ENCODE measurements at places on chromosomes 7 and 10. TPM values are rescaled to one million over a fixed set of nuclear protein-coding genes. Genes with fewer than 3 reads are reported as not detected.

Gene HGF
- total RNA-seq = not detected

Gene CEP55
- 17.1 TPM for total RNA-seq

Gene VIM
- total RNA-seq = not detected

Gene SLC26A5
- 0.11 TPM for total RNA-seq

Gene IGFBP1
- 2.8 TPM for total RNA-seq

Gene GRID1
- not detected for total RNA-seq

Gene SEMA4G
- total RNA-seq = 46.2 TPM

Gene ACBD7
- total RNA-seq = 2.6 TPM

Gene CHCHD3
- total RNA-seq = 113 TPM

DNA sequence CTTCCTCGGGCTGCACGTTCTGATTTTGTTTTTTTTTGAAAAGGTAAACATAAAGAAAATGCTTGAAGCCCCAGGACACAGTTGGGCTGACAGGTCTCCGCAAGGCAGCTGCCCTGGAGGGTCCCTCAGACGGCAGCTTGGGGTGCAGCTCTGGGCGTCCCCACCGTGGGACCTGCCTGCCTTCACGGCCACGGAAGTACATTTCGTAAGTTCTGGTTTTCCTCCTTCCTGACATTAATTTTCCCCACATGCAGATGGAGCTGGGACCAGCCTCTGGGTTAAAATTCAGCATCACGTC is 491.0 kb downstream of the DNAJB6 start:
- H3K4me1 ChIP-seq = no peaks in the 10 kb centered on the region
- H3K27me3 ChIP-seq = no peaks in the 10 kb centered on the region
- no peak for DNase-seq
- no peak overlapping the region for H3K4me3 ChIP-seq
- H3K36me3 ChIP-seq = no peaks in the 10 kb centered on the region

DNA sequence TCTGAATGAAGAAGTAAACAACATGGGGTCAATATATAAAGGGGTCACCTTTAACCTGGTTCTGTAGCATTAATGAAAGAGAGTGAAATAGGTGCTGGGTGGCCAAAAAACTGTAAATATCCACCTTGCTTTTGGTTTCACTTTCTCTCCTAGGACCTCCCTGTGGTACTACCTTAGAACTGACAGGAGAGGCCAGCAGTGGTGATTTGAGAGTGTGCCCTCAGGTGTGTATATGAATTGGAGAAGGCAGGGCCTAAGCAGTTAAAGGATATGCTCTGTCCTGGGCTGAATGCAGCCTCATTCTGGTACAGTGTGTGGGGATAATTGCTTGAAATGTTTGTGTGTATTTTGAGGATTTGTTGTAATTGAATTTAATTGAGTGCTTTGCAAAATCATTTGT is 62.0 kb downstream of the BBS9 start:
- peaks cover 17% of the 10 kb centered on the region for H3K4me1 ChIP-seq
- H3K36me3 ChIP-seq = no peaks in the 10 kb centered on the region
- peak; percentile 54 for DNase-seq
- peak overlapping the region; percentile 28 for H3K27ac ChIP-seq
- no peaks in the 10 kb centered on the region for H3K27me3 ChIP-seq

- no peaks in the 10 kb centered on the region for H3K4me1 ChIP-seq
- no peak overlapping the region for H3K27ac ChIP-seq
- no peak overlapping the region for H3K4me3 ChIP-seq
- peaks cover 46% of the 10 kb centered on the region for H3K36me3 ChIP-seq
- H3K27me3 ChIP-seq = no peaks in the 10 kb centered on the region
- DNase-seq = no peak
These were observed 55.6 kb downstream of the DNAJB6 start for GRCh38 chr7:157392256-157393037.

GRCh38 chr7:20980668-20981264 is 194.1 kb upstream of the SP8 start:
- no peak overlapping the region for H3K4me3 ChIP-seq
- H3K27me3 ChIP-seq = no peaks in the 10 kb centered on the region
- no peak for DNase-seq
- no peak overlapping the region for H3K27ac ChIP-seq

DNA sequence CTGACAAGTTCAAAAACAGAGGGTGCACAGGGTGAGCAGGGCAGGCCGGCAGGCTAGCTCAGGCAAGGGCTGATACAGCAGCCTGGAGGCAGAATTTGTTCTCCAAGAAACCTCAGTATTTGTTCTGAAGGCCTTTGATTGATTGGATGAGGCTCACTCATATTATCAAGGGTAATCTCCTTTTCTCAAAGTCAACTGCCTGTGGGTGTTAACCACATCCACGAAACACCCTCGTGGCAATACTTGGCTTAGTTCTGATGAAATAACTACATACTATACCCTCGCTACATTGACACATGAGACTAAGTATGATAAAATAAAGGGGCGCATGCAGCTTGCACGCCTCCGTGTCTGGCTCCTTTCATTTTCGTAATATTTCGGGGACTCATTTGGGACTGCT is 4.4 kb upstream of the PPP2R2D start:
- peaks cover 36% of the 10 kb centered on the region for H3K27me3 ChIP-seq
- no peak overlapping the region for H3K27ac ChIP-seq
- DNase-seq = no peak
- peaks cover 56% of the 10 kb centered on the region for H3K4me1 ChIP-seq
- H3K4me3 ChIP-seq = no peak overlapping the region
- no peaks in the 10 kb centered on the region for H3K36me3 ChIP-seq

GRCh38 chr10:125038637-125039036 is 96.7 kb downstream of the ZRANB1 start:
- DNase-seq = peak; percentile 23
- no peak overlapping the region for H3K4me3 ChIP-seq
- H3K4me1 ChIP-seq = no peaks in the 10 kb centered on the region
- no peaks in the 10 kb centered on the region for H3K36me3 ChIP-seq

DNA sequence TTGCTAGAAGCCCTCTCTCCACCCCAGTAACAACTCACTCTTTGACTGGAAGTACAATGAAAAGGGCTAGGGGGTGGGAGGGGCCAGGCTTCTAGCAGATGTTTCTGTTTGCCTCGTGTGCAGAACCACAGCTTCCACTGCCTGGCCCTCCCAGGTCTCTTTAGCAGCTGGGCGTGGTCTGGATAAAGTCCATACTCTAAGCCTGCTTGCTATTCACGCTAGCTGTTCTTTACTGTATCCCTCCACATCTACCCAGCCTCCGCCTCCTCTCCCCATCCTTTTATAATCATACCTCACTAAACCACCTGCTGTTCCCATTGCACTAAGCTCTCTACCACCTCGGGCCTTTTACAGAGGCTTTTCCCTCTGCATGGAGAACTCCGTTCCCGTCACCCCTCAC is 288.8 kb downstream of the CAMK1D start:
- H3K36me3 ChIP-seq = no peaks in the 10 kb centered on the region
- no peaks in the 10 kb centered on the region for H3K4me1 ChIP-seq
- peak; percentile 24 for DNase-seq
- H3K27ac ChIP-seq = no peak overlapping the region

GRCh38 chr10:75530299-75530698 is 98.9 kb downstream of the LRMDA start:
- no peaks in the 10 kb centered on the region for H3K36me3 ChIP-seq
- H3K4me1 ChIP-seq = peaks cover 26% of the 10 kb centered on the region
- H3K27me3 ChIP-seq = no peaks in the 10 kb centered on the region
- H3K27ac ChIP-seq = no peak overlapping the region
- no peak for DNase-seq

GRCh38 chr7:33578166-33578565 is 327.2 kb upstream of the BMPER start:
- no peaks in the 10 kb centered on the region for H3K4me1 ChIP-seq
- no peaks in the 10 kb centered on the region for H3K27me3 ChIP-seq
- H3K4me3 ChIP-seq = no peak overlapping the region
- H3K36me3 ChIP-seq = no peaks in the 10 kb centered on the region

DNA sequence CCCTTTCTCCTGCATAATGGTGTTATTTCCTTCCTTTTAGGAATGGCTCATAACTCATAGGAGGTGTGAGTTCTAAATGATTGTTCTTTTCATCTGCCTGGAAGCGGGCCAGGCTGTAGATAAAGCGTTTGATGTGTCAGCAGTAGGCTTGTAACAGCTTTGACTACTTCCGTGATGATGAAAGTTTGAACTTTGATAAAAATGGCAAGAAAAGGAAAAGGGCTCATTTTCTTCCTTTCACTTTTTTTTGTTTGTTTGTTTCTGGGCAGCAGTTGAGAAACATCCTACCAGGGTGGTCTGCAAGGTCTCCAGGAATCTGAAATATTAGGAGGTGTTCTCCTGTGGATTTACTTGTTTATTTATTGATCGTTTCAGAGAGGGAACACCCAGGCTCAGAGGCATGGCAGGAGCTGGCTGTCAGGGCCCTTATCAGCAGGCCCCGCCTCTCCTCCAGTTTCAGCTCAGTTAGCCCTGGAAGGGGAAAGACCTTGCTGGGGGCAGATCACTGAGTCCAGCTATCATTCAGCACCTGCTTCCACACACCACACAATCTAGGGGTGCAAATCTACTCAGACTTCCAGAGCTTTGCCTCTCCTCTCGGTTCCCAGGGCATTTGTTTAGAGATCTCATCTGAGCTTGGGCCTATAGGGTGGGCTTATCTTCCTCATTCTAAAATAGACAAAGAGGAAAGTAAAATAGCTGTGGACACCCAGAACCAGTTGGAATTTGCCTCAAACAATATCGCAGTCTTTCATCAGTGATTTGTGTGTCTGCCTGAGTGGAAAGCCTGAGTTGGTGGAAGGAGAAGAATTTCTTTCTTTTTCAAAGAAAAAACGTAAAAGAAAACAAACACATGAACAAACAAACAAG is 130.9 kb downstream of the BMPER start:
- H3K36me3 ChIP-seq = no peaks in the 10 kb centered on the region
- peak; percentile 84 for DNase-seq
- peak overlapping the region; percentile 77 for H3K27ac ChIP-seq
- H3K4me1 ChIP-seq = peaks cover 27% of the 10 kb centered on the region
- H3K27me3 ChIP-seq = no peaks in the 10 kb centered on the region

DNA sequence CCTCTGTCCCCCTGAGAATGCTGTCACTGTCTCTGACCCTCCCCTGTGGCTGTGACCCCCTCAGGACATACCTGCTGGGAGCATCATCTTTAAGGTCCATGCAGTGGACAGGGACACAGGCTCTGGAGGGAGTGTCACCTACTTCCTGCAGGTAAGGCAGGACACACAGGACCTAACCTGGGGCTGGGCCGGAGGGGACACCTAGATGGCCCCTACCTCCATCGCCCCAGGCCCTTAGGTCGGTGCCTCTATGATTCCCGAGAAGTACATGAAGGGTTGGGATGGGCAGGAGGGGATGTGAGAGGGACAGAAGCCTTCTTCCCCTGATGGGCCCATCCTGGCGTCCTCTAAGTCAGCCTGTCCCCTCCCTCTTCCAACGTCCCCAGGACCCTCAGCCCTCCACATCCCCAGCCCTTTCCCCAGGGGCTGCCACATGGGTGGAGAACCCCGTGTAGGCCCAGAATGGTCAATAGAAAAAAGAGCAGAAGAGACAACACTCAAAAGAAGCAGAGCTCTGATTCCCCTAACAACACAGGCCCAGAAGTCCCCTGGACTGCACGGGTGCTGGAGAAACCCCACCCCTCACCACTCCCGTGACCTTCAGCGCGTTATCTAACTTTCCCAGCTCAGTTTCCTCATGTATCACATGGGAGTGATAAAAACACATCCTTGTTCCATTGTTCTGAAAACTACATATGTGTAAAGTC is 6.4 kb downstream of the CDHR1 start:
- peaks cover 34% of the 10 kb centered on the region for H3K27me3 ChIP-seq
- no peaks in the 10 kb centered on the region for H3K4me1 ChIP-seq
- no peak for DNase-seq
- no peaks in the 10 kb centered on the region for H3K36me3 ChIP-seq

GRCh38 chr7:155961241-155962190 is 149.3 kb upstream of the SHH start:
- H3K4me1 ChIP-seq = peaks cover 45% of the 10 kb centered on the region
- DNase-seq = peak; percentile 61
- H3K4me3 ChIP-seq = peak overlapping the region; percentile 72
- peaks cover 4% of the 10 kb centered on the region for H3K36me3 ChIP-seq

DNA sequence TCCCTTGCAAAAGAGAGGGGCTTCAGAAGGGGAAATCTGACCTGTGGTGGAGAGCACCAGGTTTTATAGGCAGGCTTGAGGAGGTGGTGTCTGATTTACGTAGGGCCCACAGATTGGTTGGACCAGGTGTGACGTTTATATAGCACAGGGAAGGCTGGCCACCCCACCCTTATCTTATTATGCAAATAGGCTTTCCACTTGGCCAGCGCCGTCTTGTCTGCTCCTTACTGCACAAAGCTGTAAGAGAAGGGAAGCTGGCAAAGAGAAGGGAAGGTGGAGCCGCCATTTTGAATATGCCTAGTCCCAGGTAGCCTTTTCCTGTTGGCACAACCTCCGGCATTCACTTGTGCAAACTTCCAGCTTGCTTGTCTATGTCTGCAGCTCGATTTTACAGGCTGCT is 221.4 kb downstream of the GATA3 start:
- no peak for DNase-seq
- no peak overlapping the region for H3K27ac ChIP-seq
- H3K4me1 ChIP-seq = no peaks in the 10 kb centered on the region

GRCh38 chr10:121556455-121556854 is 41.8 kb downstream of the FGFR2 start:
- no peak overlapping the region for H3K4me3 ChIP-seq
- H3K27ac ChIP-seq = no peak overlapping the region
- H3K27me3 ChIP-seq = no peaks in the 10 kb centered on the region
- H3K4me1 ChIP-seq = peaks cover 33% of the 10 kb centered on the region
- no peak for DNase-seq
- H3K36me3 ChIP-seq = no peaks in the 10 kb centered on the region

GRCh38 chr7:128458956-128459355 is 3.3 kb downstream of the HILPDA start:
- no peak overlapping the region for H3K27ac ChIP-seq
- no peaks in the 10 kb centered on the region for H3K36me3 ChIP-seq
- no peak overlapping the region for H3K4me3 ChIP-seq
- peaks cover 49% of the 10 kb centered on the region for H3K4me1 ChIP-seq
- DNase-seq = no peak

- H3K27ac ChIP-seq = no peak overlapping the region
- H3K4me3 ChIP-seq = no peak overlapping the region
- no peaks in the 10 kb centered on the region for H3K36me3 ChIP-seq
- DNase-seq = no peak
- H3K4me1 ChIP-seq = peaks cover 13% of the 10 kb centered on the region
- no peaks in the 10 kb centered on the region for H3K27me3 ChIP-seq
These were observed 10.4 kb downstream of the TACR2 start for GRCh38 chr10:69406302-69406811.

DNA sequence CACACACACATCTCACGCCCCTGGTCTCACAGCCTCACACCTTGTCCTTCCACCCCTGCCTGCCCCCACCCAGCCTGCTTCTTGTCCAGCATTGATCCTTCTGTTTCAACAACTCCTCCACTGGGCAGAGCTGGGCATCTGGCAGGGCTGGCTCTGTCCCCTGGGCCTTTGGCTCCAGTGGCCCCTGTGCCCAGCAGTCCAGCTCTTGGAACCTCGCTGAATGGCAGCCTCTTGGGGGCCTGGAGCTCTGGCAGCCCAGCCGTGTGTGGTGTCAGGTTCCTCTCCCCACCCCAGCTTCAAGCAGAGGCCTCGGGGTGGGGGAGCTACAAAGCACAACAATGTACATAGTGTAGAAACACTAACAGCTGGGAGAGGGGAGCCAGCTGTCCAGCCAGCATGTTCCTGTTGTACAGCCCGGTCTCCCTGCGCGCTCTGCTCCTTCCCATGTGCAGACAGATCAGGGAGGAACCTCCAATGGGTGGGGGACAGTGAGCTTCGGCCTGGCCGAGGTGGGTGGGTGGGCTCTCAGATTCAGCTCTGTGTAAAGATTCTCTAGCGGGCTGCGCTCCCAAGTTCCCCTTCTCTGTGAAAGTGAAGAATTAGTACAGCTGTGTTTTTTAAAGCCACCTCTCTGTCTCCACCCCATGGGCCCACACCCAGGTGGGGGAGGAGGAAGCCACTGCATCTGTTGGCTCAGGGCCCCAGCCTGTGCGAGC is 19.4 kb downstream of the ZMIZ2 start:
- no peak overlapping the region for H3K4me3 ChIP-seq
- DNase-seq = no peak
- H3K36me3 ChIP-seq = peaks cover 40% of the 10 kb centered on the region
- no peaks in the 10 kb centered on the region for H3K27me3 ChIP-seq

Data from HepG2 (cell line).